ENCODE measurements at places on chromosomes 11 and 22.

- DNase-seq: no peak
These were observed 997.8 kb downstream of the BRD1 start for GRCh38 chr22:48829908-48830307.

DNA sequence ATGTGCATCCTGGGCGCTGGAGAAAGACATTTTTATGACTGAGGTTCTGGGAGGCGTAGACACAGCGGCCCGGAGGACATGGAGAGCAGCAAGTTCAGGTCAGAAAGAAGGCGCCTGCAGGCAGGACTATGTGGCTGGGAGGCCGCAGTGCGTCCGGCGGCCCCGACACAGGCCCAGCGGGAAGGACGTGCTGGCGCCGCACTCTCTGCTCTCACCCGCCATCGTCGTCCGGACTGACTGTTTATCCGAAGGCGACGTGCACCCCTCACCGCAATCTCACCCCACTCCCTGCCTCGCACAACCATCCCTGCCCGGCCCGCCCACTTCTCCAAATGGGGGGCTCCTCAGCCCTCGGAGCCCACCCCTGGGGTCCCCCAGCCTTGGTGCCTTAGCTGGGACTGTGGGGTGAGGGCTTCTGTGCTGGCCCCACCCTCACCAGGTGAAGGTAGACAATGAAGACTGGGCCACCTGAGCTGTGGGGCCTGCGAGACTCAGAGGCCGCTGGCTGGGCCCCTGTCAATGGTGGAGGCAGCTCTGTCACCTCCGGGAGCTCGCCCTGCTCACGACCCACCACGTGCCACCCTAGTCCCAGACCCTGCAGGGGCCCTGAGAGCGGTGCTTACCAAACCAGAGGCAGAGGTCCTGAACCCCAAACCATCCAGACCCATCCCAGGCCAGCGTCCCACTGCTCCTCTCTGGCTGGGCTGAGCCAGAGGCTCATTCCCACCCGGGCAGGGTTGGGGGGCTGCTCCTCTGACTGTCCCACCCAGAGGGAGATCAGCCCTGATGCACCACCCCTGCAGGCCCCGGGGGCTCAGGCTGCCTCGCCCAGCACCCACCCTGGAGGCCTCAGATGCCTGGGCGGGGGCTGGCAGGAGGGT is 16.2 kb upstream of the MUC5B start:
- peak; percentile 39 for DNase-seq

DNA sequence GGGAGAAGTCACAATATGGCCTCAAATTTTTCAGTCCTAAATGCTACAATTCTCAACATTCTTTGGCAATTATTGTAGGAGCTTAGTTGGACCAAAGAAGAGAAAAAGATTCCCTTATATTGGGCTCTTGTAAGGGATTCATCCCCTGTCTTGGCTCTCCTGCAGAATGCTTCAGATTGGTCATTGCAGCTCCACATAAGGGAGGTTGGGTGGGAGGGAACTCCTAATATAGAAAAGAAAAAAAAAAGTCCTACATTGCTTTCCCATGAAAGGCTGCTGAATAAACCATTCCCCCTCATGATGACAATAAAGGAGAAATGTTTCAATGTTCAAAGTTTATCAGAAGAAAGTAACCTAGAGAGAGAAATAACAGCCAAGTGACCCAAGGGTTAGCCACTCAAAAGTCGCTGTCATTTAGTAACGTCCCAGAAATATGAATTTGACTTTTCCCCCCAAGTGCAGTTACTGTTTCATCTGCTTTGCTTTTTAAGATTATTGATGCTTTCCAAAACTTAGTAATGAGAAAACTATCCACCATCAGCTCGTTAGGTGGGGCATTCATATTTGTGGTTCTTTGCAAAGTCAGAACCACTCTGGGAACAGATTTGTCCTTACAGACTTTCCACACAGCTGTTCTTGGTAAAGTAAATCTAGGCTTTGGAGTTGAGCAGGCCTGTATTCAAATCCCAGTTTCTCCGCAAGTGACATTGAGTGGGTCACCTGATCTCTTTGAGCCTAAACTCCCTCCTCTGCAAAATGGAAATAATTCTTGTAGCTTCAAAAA is 5.0 kb upstream of the SLC1A2 start:
- no peak for DNase-seq

GRCh38 chr11:33211153-33211552 is 46.0 kb upstream of the HIPK3 start:
- DNase-seq: no peak

GRCh38 chr22:49763696-49764095 is 64.0 kb downstream of the BRD1 start:
- peak; percentile 33 for DNase-seq

GRCh38 chr22:36347094-36347493 is 40.7 kb downstream of the MYH9 start:
- no peak for DNase-seq

All from ecto neural progenitor cell (in vitro differentiated cells).